ENCODE measurements at places on chromosomes 6 and 20. TPM values are rescaled to one million over a fixed set of nuclear protein-coding genes. Genes with fewer than 3 reads are reported as not detected.

GCNT2 gene
- total RNA-seq, result 2.6 TPM

EEF1A2 gene
- 239 TPM for total RNA-seq

NTSR1 gene
- not detected for total RNA-seq

MUC22 gene
- total RNA-seq, result 0.26 TPM

PROCR gene
- 57.1 TPM for total RNA-seq

CEP43 gene
- 9.3 TPM for total RNA-seq

TNFRSF6B gene
- total RNA-seq, result not detected

DIDO1 gene
- total RNA-seq, result 61.2 TPM

Data from motor neuron (in vitro differentiated cells).